NCI-H1092 (cell line): ENCODE measurements at places on chromosomes 1 and 21.

GRCh38 chr1:1371364-1371745 lies 3.7 kb downstream of the AURKAIP1 start:
- DNase-seq = no peak

- DNase-seq = peak; percentile 21
These were observed 2.8 kb upstream of the SRRM1 start for GRCh38 chr1:24640288-24640687.

- no peak for DNase-seq
These were observed 13.1 kb downstream of the RNF187 start for GRCh38 chr1:228500143-228500734.

DNA sequence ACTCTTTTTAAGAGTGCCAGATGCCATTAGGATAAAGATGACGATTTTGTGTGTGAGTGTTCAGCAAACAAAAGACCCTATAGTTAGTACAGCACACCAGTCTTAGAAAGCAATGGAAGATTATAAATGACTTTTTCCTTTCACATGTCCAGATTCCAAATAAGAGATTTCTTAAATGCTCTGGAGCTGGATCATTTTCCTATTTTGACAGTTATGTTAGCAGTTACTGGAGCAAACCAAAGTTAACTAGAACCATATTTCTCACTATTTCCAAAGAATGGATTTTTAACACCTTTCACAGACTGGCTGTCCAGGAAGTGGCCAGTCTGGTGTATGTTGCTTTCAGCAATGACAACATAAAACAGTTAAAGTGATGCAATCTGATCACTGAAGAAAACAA lies 905.8 kb upstream of the ADGRL2 start:
- no peak for DNase-seq

- DNase-seq = no peak
These were observed 127.9 kb upstream of the DUSP10 start for GRCh38 chr1:221869779-221870178.

DNA sequence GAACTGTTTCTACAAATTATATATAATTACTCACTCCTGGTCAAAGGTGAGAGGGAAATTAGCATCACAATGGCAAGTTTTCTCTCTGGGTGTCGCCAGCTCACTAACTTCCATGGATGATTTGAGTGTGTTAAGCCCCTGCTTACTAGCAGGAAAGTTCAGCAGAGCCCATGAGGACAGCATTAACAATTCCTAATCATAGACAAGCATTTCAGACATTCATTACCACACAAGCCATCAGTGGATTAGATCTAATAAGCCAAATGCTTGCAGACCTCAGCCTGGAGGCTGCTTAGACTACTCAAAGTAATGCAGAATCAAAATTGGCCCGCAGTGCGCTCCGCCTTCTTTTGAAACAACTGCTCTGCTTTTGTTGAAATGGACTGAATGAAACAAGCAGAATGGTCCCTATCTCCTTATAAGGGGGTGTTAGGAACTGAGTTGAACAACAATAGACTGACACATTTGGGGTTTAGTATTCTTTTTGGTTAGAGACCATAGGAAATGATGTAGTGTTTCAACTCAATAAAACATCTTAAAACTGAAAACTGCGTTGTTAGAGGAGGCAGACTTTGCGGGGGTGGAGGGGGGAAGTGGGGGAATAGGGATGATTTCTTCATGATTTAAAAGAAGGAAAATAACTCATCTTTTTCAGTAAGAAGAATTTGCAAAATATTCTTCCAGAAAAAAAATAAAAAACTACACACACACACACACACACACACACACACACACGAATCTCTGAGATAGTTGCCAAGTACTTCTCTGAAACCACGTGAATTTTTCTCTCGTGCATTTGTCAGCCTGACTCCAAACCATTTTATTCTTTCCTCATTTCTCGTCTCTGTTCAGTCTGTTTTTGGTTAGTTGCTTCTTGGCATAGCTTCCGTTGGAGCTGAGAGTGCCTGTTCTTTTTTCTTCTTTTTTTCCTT lies 54.6 kb downstream of the GORAB start:
- DNase-seq = no peak

DNA sequence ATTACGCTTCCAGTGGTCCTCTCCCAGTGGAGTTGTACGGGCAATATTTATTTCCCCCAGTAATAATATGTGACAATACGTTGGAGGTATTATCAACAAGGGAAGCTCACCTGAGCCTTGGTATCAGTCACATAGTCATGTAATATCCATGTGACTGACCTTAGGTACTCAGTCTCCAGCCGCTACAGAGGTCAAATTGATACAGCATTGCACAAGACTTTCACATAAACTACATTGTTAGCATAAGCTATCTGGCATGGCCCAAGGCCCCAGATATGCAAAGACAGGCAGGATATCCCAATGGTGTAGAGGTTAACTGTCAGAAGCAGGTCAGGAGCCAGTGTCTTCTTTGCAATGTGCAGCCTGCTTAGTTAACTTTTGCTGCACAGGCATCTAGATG lies 15.3 kb upstream of the CHIT1 start:
- DNase-seq = no peak

- no peak for DNase-seq
These were observed 2.8 kb upstream of the TTC22 start for GRCh38 chr1:54803761-54804470.

DNA sequence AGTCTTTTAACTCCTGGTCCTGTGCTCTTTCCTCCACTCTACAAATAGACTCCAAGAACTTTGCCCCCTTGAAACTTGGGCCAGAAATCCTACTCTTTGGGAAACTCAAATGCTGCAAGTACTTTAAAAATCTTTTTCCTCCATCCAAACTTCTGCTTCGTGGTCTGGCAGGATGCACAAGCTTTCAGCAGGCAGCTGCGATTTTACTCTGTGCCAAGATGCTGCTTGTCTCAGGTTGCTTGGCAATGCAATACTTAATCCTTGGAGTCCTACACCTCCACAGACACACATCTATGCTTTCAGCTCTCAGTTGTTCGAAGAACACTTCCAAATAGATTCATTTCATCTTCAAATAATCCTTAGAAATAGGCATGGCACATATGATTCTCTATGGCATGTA lies 435.3 kb upstream of the USP24 start:
- DNase-seq = no peak

- DNase-seq = no peak
These were observed 243.7 kb upstream of the SNX7 start for GRCh38 chr1:98417820-98418219.
